CD4-positive, alpha-beta T cell treated with Interleukin-17A for 1 hour (primary cell): ENCODE measurements at places on chromosomes 4 and X.

GRCh38 chrX:150899191-150899757, 806 bp upstream of the CD99L2 start:
- DNase-seq: peak; percentile 27

GRCh38 chrX:72317139-72317538, 11.4 kb upstream of the CITED1 start:
- no peak for DNase-seq

DNA sequence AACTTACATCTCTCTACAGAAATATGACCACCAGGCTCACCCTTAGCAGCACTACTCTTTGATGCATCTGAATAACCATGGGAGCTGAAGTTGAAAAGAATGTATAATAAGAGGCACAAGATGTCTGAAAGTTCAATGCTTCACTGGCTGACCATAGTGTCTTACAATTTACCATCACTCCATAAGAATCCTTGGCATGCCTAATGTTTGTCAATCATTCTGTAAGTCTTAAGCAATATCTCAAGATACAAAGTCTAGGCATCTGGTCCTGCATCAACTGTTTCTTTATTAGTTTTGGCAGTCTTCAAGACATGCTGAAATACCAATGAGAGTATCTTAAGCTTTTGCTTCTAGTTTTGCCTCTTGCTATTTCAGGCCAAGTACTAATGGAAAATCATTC, 755.5 kb downstream of the STIM2 start:
- no peak for DNase-seq

DNA sequence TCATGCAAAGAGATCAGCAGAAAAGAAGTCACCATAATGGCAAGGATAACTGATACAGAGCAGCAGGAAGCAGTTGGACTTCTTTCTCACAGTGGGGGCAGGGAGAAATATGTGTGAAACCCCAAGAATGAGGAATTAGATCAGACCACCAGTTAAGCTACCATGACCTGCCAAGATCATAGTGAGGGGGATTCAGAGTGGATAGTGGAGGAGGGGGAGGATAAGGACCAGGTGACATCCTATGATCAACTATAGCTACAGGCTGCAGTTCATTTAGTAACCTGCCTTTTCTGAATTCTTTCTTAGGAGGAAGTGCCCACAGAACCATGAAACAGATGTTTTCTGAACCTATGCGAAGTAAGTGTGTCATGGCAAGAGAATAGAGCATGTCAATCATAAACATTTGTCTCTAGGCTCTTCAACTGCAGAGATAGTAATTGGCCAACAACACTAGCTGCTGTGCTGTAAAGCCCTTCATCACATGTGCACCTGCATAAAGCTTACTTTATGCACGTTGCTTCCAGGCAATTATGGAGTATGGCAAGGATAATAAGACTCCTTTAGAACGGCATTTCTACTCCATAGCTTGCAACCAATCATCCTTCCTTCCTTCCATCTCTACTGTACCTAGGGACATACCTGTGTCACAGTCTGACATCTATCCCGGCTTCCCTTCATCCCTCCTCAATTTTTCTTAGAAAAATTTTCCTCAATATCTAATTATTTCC, 329.7 kb downstream of the EPHA5 start:
- DNase-seq: no peak

GRCh38 chrX:109773374-109773773, 40.3 kb upstream of the ACSL4 start:
- no peak for DNase-seq

DNA sequence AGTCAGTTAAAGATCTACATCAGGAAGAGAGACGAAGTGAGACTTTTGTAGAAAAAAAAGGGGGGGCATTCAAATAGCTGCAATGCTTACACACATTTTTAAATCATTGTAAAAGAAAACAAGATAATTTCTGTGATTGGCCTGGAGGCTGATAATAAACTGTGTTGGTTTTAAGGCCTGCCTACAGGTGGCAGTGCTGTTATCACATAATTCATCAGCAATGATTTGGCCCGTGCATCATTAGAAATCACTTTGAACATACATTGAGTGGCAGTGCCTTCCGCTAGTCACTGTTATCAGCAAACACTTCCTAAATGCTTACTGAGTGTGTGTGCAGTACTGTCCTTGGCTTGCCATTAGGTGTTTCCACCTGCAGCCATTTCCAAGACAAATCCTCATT, 831.9 kb downstream of the TRIML1 start:
- no peak for DNase-seq
